ENCODE measurements at places on chromosomes 5 and 9.
A peak's percentile ranks its signal among the peaks of the same experiment; 100 is the strongest.

DNA sequence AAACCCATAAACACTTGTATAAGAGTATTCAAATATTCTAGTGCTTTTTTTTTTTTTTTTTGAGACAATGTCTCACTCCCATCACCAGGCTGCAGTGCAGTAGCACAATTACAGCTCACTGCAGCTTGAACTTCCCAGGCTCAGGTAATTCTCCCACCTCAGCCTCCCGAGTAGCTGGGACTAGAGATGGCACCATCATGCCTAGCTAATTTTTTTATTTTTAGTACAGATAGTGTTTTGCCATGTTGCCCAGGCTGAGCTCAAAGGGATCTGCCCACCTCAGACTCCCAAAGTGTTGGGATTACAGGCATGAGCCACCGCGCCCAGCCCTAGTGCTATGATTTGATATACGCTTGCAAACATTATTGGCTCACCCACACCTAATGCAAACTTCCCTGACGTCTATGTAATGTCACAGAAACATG lies 11.8 kb downstream of the IL6ST start:
- DNase-seq: no peak

DNA sequence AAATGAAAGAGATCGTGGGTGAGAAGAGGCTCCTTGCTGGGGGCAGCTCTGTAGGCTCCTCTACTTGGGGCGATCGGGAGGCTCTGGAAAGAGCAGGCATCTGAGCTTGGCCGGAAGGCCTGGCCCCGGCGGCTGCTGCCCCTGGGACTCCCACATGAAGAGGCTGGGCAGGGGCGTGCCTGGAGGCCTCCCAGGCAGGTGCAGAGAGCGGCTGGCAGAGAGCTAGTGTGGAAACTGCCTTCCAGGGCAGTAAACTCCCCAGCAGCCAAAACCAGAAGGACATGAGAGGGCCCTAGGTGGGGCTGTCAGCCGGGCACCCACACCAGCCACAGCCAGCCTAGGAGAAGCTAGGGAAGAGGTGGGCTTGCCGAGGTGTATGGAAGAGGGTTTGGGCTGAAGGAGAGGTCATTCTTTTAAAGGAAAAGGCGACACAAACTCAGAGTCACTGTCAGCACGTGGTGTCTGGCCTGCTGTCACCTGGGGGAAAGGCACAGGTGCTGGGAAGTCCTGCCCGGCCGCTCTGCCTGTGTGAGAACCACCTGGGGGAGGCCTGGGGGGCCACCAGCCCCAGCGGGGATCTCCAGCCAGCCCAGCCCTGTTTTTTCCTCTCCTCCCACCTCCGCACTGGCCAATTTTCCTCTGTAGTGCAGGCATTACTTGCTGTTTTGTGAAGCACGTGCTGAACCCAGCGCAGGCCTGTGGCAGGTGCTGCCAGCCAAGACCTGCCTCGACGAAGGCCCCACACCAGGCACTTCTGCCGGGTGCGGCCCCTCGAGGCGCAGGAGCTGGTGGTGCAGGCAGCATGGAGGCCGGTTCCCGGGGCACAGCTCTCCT lies 44.8 kb upstream of the EGFL7 start:
- DNase-seq: no peak

GRCh38 chr5:10158886-10159285 lies 90.8 kb downstream of the ATPSCKMT start:
- no peak for DNase-seq

DNA sequence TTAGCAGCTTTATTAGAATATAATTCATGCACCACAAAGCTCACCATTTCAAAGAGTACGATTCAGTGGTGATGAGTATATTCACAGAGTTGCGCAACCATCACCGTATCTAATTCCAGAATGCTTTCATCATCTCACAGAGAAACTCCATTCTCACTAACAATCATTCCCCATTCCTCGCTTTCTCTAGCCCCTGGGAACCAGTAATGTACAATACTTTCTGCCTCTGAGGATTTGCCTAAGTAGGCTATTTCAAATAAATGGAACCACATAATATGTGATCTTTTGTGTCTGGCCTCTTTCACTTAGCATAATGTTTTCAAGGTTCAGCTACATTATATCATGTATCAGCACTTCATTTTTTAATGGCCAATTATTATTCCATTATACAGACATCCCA lies 145.1 kb upstream of the ADAMTS16 start:
- DNase-seq: no peak

DNA sequence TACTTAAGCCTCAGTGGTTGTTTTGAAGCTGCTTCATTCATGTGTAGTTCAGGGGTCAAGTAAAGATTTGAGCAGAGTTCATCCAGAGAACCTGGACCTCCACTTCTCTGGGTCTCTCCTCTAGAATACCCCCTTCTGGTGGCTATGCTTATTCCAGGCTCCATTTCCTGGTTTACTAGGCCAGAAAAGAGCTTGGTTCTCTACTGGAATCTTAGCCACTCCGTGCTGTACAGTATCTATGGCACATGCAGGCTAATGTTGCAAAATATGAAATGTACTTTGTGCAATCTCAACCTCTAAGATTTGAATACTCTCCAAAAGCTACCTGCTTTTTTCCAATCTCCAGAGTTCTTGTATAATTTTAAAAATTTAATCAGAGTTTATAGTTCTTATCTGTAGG lies 17.4 kb upstream of the ZCCHC9 start:
- no peak for DNase-seq

DNA sequence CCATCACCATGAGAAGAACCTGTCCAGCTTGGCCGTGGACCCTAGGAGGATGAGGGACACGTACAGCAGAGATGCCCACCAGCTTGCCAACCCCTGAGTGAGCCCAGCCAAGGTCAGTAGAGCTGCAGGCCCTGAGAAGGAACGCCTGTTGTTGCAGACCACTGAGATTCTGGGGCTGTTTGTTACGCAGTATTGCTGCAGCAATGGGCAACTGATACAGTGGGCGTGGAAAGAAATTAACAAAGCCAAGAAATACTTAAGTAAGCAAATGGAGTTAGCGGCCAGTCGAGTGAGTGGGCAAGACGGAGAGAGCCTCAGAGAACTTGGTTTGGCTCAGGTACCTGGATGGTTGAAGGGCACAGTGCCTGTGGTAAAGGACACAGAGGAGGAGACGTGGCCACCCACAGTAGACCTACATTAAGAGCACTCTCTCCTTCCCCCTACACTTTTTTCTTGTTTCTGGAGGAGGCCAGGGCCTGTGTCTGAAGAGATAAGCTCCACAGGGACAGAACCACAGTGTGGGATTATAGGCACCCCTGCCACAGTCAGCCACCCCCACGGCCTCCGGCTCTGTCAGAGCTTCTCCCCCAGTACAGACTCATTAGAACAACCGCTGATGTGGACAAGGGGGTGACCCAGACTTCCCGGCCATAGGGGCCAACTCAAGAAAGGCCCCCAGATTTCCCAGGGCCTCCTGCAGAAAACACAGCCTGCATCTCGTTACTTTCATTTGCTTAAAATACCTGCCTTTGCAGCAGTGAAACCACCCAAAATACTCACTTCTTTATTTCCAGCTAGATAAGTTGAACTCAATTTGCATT lies 40.1 kb upstream of the GRHPR start:
- DNase-seq: no peak

DNA sequence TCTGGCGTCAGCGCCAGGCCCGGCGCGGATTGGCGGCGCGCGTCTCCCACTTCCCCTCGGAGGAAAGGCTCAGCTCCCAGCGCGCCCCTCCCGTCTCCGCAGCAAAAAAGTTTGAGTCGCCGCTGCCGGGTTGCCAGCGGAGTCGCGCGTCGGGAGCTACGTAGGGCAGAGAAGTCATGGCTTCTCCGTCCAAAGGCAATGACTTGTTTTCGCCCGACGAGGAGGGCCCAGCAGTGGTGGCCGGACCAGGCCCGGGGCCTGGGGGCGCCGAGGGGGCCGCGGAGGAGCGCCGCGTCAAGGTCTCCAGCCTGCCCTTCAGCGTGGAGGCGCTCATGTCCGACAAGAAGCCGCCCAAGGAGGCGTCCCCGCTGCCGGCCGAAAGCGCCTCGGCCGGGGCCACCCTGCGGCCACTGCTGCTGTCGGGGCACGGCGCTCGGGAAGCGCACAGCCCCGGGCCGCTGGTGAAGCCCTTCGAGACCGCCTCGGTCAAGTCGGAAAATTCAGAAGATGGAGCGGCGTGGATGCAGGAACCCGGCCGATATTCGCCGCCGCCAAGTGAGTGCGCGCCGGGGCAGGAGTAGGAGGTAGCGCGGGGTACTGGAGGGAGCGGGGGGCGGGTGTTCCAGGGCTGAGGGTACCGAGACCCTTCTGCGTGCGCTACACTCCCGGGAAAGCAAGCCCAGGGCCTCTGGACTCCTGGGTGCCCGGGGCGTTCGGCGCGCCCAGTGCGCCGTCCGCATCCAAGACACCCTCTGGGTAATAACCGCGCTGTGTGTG lies at the start of gene MSX2:
Gene MSX2, plus strand, starts transcription at position 99 of the 777 bp plus-strand sequence. Its CDS starts 78 bp downstream, at position 177.
- peak; percentile 89 for DNase-seq

DNA sequence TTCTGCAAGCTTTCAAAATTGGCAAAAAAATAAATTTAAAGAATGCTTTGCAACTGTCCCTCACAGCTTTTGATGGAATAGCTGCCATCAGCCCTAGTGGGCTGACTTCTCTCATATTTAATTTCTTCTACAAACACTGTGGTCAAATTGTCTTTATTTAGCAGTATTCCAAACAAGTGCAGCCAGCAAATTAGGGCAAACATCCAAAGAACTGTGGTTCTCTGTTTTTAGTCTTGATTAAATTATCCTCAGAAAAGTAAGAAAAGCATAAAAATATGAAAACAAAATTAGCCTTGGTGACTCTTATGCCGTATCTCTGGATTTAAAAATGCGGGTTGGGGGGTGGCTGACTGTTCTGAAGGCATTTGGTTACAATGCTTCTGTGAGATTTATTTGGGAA lies 95.8 kb upstream of the RETREG1 start:
- no peak for DNase-seq

GRCh38 chr5:42813533-42813932 lies 1.8 kb upstream of the SELENOP start:
- no peak for DNase-seq

- no peak for DNase-seq
Measured at GRCh38 chr5:59337240-59337639, 556.3 kb downstream of the PDE4D start.

DNA sequence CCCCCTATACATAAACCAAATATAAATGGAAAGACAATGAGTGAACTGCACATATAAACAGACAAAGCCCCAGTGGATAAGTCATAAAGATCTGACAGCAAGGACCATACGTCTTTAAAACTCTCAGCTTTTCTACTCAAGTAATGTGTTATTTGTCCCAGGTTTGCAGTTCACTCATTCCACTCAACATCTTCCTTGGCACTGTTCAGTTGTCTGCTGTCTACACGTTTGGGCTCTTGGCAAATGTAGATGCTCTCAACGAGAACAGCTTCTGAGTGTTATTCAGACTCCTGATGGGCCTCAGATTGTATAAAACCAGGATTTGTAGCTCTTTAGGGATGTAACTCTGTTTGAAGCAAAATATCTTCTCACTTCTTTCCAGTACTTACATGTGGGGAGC lies 198.2 kb upstream of the SEMA6A start:
- DNase-seq: no peak

GRCh38 chr5:119274030-119274766 lies 81.6 kb upstream of the TNFAIP8 start:
- DNase-seq: no peak

GRCh38 chr9:1018121-1018520 lies 32.0 kb upstream of the DMRT2 start:
- DNase-seq: no peak

DNA sequence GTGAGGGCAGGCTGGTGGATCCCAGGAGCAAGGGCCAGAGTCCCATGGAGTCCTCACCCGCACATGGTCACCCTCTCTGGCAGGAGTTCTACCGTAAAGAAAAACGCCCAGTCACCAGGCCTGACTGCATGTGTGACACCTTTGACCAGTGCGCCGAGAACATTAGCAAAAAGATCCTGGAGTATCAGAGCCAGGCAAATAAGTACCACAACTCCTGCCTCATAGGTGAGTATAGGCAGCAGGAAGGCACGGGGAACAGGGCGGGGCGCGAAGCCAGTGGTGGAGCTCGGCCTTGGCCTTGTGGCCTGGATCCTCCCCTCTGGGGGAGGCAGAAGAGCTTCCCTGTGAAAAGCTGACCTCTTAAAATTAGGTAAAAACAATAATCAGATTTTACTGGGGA lies 45.4 kb upstream of the TDRD7 start:
- no peak for DNase-seq

DNA sequence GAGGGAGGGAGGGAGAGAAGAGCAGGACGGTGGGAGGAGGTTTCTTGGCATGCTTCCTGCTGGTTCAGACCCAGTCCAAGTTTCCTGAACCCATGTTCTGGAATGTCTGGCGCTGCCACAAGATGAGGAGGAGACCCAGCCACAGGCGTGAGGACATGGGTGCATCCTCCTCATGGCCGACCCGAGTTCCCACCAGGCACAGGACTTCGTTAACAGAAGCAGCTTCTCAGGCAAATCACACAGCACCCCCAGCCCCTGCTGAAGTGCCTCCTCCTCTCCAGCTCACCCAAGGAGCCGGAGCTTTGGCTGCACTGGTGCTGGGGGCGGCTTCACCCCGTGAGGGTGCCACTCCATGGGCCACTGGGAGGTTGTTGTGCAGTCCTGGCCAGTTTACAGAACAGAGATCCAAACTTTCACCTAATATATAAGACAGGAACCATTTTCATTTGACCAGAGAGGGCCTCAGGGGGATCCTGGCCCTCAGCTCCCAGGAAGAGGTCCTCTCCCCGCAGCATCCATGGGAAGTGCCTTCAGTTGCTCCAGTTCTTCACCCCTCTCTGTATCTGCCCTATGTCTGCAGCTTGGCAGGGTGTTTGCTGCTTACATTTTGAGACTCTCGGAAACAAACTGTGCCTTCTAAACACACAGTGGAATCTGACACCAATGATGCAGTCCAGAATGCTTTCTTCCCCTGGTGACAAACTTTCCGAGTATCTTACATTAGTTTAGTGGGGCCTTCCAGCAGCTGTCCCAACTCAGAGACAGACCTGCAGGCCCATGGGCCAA lies 10.2 kb upstream of the NKD2 start:
- DNase-seq: no peak

- DNase-seq: peak; percentile 38
Measured at GRCh38 chr5:149611326-149611725, 30.0 kb downstream of the ARHGEF37 start.

DNA sequence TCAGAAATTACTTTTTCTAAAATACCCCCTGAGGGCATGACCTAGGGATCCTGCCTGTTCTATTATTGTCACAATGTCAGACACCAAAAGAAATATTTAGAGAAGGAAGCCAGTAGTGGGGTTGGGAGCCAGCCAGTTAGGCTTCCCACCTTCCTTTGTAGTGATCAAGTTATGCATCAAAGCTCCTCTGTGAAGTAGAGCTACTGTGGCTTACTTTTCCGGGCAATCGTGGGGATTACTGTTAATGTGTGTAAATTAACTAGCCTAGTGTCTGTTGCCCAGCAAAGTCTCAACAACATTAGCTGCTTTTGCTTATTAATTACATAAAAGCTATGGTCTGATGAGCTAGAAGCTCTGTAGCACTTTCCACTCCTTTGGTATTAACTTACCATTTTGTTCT lies 109.0 kb upstream of the PCAT7 start:
- DNase-seq: no peak

- DNase-seq: no peak
Measured at GRCh38 chr9:22005702-22006606, 3.2 kb downstream of the CDKN2B start.

GRCh38 chr5:142767911-142768310 lies 2.3 kb upstream of the ARHGAP26 start:
- no peak for DNase-seq

- no peak for DNase-seq
Measured at GRCh38 chr9:86458191-86458855, 104.1 kb upstream of the TUT7 start.

GRCh38 chr5:133732536-133732935 lies 120.2 kb upstream of the FSTL4 start:
- no peak for DNase-seq

GRCh38 chr5:159944056-159944600 lies 27.8 kb downstream of the ADRA1B start:
- DNase-seq: no peak
